ENCODE measurements at places on chromosomes 3 and 15.

DNA sequence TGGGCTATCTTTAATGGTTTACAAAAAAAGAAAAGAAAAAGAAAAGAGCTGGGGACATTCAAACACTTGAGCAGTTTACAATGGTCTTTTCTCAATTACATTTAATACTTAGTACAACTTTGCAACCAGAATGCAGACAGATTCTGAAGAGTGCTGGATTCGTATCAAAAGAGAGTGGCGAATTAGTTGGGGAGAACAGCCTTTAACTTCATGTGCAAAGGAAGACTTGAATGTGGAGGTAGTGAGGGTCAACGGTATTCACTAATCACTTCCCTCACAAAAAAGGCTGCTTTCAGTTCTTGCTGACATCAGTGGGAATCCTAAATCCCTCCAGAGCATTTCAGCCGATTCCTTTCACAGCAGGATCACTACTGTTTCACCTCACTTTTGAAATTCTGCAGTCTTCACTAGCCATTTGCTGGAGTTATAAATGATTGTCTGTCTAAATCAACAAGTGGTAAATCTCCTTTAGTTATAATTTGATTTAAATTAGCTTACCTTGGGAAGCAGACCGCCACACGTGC, 323.0 kb upstream of the SEMA6D start:
- no peak for ATAC-seq

- ATAC-seq: no peak
Observed at GRCh38 chr3:162601101-162601670, 1104.6 kb downstream of the OTOL1 start.

- ATAC-seq: no peak
Observed at GRCh38 chr3:114005481-114005880, 50.8 kb downstream of the CCDC191 start.

DNA sequence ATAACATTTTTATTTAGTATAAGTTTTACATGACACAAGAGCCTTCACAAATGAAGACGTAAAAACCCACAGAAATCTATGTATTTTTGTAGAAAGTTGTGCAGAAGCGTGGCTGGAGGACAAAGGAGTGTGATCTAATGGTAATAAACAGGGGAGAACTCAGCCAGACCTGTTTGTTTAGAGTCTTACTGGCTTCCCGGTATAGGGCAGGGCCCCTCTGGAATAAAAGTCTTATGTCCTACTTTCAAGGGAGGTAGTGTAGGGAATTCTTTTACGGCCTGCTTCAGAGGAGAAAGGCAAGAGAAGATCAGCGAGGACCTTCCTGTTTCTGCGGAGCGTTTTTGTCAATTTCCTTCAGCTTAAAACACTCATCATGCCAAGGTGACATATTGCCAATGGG, 103.6 kb downstream of the TGFBR2 start:
- no peak for ATAC-seq

DNA sequence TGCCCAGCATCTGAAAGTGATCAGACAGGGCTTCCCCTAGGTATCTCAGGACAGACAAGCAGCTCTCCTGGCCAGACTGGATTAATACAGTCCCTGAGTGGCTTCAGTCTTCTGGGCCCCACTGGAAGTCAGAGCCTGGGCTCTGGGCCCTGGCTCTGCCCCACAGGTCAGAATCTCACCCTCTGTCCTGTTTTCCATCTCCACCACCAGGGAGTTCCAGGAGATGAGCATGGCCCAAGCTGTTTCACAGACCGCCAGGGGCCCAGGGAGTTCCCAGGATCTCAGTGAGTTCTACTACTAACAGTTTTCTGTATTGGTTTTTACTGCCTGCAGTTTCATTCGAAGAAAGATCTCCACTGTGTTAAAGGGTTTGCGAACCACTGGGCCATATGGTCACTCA, 131.5 kb downstream of the MEX3B start:
- ATAC-seq: no peak

DNA sequence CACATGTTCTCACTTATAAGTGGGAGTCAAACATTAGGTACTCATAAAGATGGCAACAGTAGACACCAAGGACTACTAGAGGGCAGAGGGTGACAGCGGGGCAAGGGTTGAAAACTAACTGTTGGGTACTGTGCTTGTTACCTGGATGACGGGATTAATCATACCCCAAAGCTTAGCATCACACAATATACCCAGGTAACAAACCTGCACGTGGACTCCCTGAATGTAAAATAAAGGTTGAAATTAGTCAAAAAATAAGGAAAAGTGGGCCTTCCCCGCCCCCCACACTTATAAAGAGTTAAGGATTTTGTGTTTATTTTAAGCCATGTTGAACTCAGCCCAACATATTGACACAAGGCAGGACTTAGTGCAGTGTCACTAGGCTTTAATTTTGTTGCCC, 96.1 kb downstream of the APBA2 start:
- ATAC-seq: no peak

DNA sequence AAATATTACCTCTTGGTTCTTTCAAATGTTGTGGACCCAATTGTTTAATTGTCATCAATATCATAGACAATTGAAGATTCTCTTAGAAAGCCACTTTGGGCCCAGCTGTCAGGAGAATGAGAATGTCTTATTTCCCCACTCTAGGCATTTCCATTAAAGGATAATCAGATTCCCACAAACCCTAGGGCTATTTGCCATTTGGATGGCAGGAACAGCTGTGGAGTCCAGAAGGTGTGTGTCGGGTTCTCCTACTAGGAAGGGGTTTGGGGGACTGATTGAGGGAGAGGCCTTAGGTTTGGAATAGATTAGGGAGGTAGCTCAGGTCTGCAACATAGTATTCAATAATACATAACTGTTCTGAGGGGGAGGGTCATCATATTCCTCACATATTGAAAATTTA, 35.2 kb upstream of the PLSCR5 start:
- no peak for ATAC-seq

- ATAC-seq: no peak
Observed at GRCh38 chr3:37970802-37971201, 19.8 kb upstream of the VILL start.

DNA sequence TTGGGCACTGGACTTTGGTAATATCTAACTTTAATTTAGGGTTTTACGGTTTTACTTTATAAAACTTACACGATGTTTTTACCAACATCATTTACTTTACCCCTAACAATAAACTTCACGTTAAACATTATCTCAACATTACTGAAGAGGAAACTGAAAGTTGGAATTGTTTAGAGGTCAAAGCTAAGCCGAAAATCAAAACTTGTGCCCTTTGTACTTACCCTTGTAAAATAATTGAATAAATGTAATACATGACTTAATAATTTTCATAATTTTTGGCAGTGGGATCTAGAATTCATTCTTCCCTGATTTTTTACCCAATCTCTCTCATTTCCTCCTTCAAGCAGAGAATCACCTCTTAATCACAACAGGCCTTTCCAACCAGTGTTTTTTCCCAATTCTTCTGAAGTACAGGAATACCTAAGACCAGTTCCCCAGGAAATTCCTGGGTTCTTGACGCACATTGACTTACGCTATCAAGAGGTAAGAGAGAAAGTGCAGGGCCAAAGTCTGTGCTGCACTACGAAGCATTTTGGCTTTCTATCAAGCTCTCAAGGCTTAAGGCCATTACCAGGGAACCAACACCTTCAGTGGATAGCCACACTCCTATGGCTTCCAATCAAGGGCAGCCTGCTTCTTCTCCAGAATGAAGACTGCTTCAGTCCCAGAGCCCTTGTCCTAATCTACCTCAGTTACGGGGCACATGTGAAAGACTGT, 11.9 kb upstream of the SEMA6D start:
- ATAC-seq: no peak

DNA sequence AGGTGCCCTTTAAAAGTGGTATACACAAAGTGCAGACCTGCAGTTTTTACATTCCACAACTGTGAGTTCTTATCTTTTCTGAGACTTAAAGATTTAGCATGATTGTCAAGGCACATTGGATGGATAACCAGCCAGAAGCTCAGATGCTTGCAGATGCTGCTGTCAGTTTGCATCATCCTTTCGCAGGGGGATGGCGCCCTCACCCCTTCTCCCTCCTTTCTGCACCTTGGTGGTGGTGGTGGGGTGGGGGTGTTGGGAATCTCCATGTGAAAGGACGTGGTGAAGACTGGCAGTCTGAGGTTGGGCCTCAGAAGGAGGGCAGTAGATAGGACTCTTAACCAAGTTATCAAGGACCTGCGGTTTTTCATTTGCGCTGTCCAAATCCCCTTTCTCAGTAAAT, 309.6 kb upstream of the SEMA6D start:
- no peak for ATAC-seq

- no peak for ATAC-seq
Observed at GRCh38 chr15:80990955-80991354, 1.3 kb upstream of the MESD start.

- no peak for ATAC-seq
Observed at GRCh38 chr3:39721076-39721475, 88.3 kb upstream of the MYRIP start.

- ATAC-seq: no peak
Observed at GRCh38 chr3:42651248-42652091, 2.0 kb upstream of the ZBTB47 start.

DNA sequence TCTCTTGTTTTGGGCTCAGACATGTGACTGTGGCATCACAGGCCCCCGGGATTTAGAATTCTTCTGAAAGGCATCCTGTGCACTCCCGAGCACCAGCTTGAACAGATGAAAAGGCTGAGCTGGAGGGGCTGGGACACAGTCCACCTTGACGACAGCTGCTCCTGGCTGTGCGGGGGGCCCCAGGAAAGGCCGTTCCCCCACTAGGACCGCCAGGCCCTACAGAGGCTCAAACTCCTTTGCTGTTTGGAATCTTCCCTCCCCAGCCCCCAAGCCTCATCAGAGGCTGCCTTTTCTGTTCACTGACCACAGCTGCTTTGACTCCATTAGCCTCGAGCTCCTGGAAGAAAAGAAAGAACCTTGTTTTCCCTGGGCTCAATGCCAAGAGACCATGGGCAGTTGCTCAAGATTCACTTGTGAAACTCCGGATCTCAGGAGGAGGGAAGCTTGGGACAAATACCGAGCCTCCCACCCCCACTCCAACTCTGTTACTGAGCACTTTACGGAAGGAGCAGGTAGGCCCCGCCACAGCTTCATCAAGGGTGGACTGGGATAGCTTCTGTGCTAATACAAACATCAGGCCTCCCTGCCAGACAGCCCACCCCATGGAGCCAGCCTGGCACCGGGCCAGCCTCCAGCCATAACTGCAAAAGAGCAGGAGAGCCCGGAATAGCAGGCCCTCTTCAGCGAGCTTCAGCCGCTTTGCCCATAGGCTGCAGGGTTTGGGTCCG, 15.7 kb downstream of the CIDEC start:
- ATAC-seq: peak; percentile 72

DNA sequence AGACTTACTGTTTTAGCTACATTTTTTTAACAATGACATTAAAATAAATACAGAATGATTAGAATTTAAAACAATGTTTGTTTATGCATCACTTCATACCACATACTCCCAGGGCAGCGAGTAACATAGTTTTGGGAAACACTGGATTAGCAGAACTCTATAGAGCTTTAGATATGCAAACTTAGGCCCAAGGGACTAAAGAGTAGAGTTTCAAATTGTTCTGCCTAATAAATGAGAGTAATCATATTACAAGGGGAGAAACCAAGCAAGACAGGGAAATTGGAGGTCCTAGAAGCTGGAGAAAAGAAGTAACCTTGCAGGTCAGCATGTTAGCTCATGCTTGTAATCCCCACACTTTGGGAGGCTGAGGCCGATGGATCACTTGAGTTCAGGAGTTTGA, 3.6 kb upstream of the DAZL start:
- ATAC-seq: no peak

GRCh38 chr15:35698966-35699575, 153.1 kb upstream of the DPH6 start:
- no peak for ATAC-seq
